CD4-positive, CD25-positive, alpha-beta regulatory T cell (primary cell): ENCODE measurements at places on chromosomes 5 and 9. TPM values are rescaled to one million over a fixed set of nuclear protein-coding genes. Genes with fewer than 3 reads are reported as not detected.

MAST4 gene
- total RNA-seq: 54.1 TPM

IRGM gene
- 1.8 TPM for total RNA-seq

DMRTA1 gene
- total RNA-seq: not detected

NANS gene
- 51.4 TPM for total RNA-seq

CDH9 gene
- not detected for total RNA-seq

TMEFF1 gene
- 0.49 TPM for total RNA-seq

OR1Q1 gene
- 0.72 TPM for total RNA-seq

F2RL2 gene
- not detected for total RNA-seq

PIP5K1B gene
- 0.47 TPM for total RNA-seq

DNA sequence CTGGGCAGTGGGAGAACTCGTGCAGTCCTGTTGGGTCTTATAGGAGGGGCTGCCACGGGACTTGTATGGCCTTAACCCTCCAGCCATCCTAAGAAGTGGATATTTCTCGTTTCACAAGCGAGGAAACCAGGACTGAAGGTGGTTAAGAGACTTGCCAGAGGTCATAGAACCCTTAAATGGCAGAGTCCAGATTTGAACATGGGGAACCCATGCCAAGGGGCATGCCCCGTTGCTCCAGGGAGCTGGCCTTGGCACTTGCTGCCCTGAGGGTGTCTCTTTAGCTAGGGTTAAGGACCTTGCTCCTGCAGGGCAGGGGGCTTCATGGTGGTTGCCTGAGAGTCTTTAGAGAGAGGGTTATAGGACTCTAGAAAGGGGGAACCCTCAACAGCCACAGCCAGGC is 63.4 kb downstream of the DAB2IP start:
- no peak overlapping the region for H3K4me3 ChIP-seq
- no peaks in the 10 kb centered on the region for H3K27me3 ChIP-seq
- no peaks in the 10 kb centered on the region for H3K36me3 ChIP-seq
- DNase-seq: no peak

DNA sequence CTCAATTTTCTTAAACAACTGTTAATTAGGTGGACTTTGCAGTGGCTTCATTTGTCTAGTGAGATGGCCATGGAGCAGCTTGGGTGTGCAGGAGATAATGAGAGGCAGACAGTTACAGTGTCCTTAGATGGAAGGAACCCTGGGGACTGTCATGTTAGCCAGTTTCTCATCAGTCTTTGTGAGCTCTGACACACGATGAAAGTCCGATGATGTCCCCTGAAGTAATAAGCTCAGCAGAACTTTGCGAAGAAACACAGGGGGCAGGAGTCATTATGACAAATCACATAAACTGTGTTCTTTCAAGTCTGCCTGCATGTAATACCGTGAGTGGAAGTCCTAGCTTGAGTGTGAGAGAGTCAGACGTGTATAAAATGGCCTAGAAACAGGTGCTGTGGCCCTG is 201.8 kb downstream of the DRD1 start:
- H3K36me3 ChIP-seq: no peaks in the 10 kb centered on the region
- no peak overlapping the region for H3K4me3 ChIP-seq
- H3K27me3 ChIP-seq: no peaks in the 10 kb centered on the region
- H3K27ac ChIP-seq: no peak overlapping the region

- H3K4me1 ChIP-seq: peaks cover 5% of the 10 kb centered on the region
- H3K36me3 ChIP-seq: no peaks in the 10 kb centered on the region
- no peak for DNase-seq
Observed at GRCh38 chr9:124122321-124122720, 110.8 kb downstream of the LHX2 start.

GRCh38 chr5:163506726-163507125 is 1.3 kb downstream of the MAT2B start:
- H3K4me1 ChIP-seq: peaks cover 70% of the 10 kb centered on the region
- peaks cover 5% of the 10 kb centered on the region for H3K36me3 ChIP-seq

GRCh38 chr5:139859013-139859412 is 63.4 kb downstream of the PSD2 start:
- no peaks in the 10 kb centered on the region for H3K27me3 ChIP-seq
- no peak overlapping the region for H3K4me3 ChIP-seq
- no peak for DNase-seq
- no peaks in the 10 kb centered on the region for H3K36me3 ChIP-seq

- no peak overlapping the region for H3K27ac ChIP-seq
- peaks cover 13% of the 10 kb centered on the region for H3K4me1 ChIP-seq
- no peaks in the 10 kb centered on the region for H3K36me3 ChIP-seq
- H3K4me3 ChIP-seq: no peak overlapping the region
- DNase-seq: peak; percentile 36
Observed at GRCh38 chr5:140145818-140146522, 20.2 kb downstream of the IGIP start.

- no peak overlapping the region for H3K4me3 ChIP-seq
- no peaks in the 10 kb centered on the region for H3K4me1 ChIP-seq
- H3K27me3 ChIP-seq: no peaks in the 10 kb centered on the region
Observed at GRCh38 chr9:136219276-136219675, 14.3 kb upstream of the LHX3 start.

DNA sequence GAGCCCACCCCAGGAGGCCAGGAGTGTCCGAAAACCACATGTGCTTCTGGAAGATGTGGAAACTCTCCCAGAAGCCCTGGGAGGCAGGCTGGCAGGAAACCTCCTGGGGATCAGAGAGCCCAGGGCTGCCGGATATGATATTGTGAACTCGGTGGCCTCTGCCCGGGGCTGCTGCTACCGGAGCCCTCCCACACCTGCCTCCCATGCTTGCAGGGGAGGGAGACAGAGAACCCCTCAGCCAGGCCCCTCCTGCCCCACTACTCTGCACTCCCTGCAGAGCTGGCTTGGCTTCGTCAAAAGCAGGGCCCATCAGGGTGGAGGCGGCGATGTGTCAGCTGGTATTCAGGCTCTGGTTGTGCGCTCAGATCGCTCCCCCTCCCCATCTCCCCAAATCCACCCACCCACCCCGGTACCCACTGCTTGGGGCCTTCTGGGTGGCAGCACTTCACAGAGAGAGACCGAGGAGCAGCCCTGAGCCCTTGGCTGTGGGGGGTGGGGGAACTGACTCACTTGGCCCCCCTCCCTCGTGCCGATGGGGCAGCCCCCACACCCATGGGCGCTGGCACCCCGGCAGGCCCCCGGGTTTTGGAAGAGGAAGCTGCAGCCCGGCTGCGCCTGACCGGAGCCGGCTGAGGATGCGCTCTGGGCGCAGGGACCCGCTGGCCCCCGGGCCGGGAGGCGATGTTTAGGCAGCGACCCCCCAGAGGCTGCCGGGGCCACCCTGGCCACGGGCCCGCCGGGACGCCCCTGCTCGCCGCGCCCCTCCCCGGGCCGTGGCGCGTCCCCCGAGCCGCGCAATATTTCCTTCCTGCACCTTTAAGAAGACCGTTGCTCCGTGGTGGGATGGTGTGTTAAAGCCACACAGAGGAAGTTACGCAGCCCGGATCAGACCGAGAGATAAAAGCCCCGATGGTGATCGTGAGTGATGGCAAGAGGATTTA is 786 bp upstream of the NTNG2 start:
- no peaks in the 10 kb centered on the region for H3K36me3 ChIP-seq
- DNase-seq: peak; percentile 84
- H3K27me3 ChIP-seq: peaks cover 2% of the 10 kb centered on the region
- peak overlapping the region; percentile 55 for H3K4me3 ChIP-seq
- no peak overlapping the region for H3K27ac ChIP-seq

DNA sequence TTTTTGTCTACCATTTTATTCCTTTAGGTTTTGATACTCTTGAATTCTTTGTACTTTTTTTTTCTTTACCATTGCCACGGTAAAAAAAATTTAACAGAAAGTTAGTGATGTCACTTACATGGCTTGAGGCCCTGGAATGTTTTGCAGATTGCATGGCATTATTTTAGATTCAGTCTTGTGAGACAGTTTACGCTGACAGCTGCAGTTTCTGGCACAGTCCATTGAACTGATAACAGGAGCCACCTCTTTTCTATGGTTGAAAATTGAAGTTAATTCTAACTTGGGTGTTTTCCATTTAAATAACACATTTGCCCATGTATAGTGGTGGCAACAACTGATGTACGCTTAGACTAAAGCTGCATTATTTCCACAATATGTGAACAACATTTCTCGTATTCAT is 1028.5 kb downstream of the CDH18 start:
- H3K27me3 ChIP-seq: no peaks in the 10 kb centered on the region
- H3K4me3 ChIP-seq: no peak overlapping the region
- H3K27ac ChIP-seq: no peak overlapping the region
- no peak for DNase-seq
- H3K36me3 ChIP-seq: no peaks in the 10 kb centered on the region

GRCh38 chr9:72577212-72577753 is 55.9 kb downstream of the TMC1 start:
- DNase-seq: no peak
- no peaks in the 10 kb centered on the region for H3K27me3 ChIP-seq
- no peaks in the 10 kb centered on the region for H3K36me3 ChIP-seq
- no peak overlapping the region for H3K27ac ChIP-seq
- H3K4me1 ChIP-seq: peaks cover 5% of the 10 kb centered on the region

GRCh38 chr9:72251589-72251988 is 102.3 kb downstream of the GDA start:
- H3K4me3 ChIP-seq: no peak overlapping the region
- H3K27me3 ChIP-seq: peaks cover 10% of the 10 kb centered on the region

- H3K4me3 ChIP-seq: no peak overlapping the region
- no peaks in the 10 kb centered on the region for H3K36me3 ChIP-seq
- no peaks in the 10 kb centered on the region for H3K4me1 ChIP-seq
- DNase-seq: no peak
Observed at GRCh38 chr9:3906437-3907213, 380.8 kb upstream of the RFX3 start.
